ENCODE measurements at places on chromosomes 4 and X.
A peak's percentile ranks its signal among the peaks of the same experiment; 100 is the strongest.

DNA sequence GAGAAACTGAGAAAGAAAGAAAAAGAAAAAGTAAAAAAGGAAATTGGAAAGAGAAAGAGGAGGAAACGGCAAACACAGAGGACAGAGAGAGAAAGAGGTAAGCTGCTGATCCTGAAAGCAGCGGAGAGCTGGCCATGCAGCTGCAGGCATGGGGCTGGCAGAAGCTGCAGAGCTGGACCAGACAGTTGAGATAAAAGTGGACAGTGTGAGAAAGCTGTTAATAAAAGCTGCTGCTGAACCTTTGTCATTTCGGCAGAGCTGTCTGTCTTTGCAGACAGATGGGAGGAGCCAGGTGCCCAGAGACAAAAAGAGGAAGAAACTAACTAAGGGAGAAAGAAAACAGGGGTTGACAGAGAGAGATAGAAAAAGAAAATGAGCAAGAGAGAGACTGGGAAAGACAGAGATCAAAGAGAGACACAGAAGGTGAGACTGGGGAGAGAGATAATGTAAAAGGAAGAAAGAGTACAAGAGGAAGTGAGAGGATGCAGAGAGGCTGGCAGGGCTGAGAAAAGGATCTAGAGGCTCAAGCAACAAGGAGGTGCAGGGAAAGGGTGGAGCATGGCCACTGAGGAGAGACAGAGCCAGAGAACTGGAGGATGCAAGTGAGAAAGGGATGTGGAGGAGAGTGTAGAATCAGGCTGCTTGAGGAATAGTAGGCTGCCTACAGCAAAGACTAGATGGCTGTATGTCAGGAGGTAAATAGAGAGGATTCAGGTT, 376.8 kb upstream of the FGF16 start:
- DNase-seq: no peak

GRCh38 chr4:105440890-105441289, 33.0 kb downstream of the PPA2 start:
- no peak for DNase-seq

- DNase-seq: peak; percentile 5
Measured at GRCh38 chr4:8820178-8821102, 51.2 kb downstream of the HMX1 start.

DNA sequence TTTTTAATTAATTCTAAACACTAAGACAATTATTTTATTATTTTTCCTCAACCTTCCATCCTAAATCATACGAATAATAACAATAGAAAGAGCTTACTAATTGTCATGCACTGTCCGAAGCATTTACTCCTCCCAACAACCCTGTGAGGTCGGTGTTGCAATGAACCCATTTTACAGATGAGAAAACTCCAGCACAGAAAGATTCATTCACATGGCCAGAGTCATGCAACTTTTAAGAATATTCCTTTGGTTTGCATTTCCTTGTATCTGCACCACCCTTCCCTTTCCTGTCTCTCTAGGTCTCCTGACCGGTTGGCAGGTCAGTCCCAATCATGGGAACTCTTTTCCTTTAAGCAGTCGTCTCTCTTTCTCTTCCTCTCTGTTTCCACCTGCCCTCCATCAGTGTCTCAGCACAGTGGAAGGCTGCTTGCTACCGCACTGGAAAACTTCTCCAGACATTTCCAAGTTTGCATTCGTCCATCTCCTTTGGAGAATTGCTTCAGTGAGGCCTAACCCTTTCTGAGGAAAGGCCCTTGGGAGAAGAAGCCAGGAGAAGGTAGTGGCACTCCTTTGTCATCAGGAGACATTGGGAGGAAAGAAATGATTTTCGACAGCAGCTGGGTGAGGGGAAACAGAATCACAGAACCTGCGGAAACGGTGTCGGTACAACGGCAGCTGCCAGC, 1.9 kb upstream of the TMSB4X start:
- DNase-seq: no peak

DNA sequence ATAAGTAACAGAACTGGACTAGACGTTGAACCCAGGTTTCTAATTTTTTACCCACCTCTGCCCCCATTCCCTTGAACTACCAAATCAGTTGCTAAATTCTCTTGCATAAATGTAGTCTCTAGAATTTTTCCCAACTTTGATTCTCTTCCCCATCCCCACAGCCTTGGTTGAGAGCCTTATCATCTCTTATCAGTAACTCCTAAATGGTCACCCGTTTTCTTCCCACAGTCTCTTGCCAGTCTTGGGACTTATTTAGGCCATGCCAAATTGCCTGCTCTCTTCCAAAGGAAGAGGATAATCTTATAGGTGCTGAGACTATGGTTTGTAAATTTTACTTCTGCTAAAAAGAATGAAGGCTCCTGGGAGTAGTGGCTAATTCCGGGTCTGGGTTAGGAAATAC, 13.3 kb downstream of the PARM1 start:
- DNase-seq: no peak

GRCh38 chrX:49949961-49950360, 27.6 kb downstream of the CLCN5 start:
- DNase-seq: no peak

DNA sequence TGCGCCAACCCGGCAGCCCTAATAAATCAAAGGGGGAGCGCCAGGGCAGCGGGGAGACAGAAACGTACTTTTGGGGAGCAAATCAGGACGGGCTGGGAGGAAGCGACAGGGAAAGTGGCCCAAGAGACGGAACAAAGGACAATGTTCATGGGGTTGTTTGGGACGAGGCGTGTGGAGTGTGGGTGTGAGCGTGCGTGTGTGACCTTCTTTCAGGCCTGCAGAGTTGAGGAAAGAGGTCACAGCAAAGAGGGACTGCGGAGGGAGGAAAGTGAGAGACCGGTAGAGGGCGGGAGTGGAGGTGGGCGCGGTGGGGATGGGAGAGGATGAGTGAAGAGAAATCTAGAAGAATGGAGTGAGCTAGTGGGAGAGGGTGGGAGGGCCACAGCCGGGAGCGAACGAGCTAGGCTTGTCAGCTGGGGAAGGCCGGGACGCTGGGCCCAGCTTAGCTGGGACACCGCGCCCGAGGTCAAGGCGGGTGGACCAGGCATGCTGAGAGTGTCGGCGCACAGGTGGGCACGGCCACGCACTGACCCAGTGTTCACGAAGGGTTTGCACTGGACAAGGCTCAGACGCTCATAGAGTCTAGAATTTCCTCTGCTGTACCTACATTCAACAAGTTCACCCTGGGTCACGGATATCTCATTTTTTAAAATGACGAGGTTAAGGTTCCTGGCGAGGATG, 14.7 kb upstream of the PITX2 start:
- no peak for DNase-seq

DNA sequence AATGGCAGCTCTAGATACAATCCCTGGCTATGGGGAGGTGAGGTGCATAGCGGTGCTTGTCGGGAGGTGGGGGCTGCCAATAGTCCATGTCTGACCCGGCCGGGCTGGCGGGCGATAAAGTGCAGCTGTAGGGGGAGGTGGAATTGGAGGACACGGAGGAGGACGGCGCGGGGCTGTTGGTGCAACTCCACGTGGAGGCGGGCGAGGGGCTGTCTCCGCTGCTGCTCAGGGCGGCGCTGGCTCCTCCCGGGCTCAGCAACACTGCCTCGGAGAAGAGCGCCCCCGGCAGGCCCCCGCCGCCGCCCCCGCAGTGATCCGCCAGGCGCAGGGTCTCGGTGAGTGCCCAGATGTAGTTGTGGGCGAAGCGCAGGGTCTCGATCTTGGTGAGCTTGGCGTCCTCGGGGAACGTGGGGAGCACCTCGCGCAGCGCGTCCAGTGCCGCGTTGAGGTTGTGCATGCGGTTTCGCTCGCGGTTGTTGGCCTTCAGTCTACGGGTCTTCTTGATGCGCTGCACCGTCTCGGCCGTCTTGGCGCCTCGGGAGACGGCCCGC, 1.3 kb downstream of the NEUROG2 start:
- no peak for DNase-seq

DNA sequence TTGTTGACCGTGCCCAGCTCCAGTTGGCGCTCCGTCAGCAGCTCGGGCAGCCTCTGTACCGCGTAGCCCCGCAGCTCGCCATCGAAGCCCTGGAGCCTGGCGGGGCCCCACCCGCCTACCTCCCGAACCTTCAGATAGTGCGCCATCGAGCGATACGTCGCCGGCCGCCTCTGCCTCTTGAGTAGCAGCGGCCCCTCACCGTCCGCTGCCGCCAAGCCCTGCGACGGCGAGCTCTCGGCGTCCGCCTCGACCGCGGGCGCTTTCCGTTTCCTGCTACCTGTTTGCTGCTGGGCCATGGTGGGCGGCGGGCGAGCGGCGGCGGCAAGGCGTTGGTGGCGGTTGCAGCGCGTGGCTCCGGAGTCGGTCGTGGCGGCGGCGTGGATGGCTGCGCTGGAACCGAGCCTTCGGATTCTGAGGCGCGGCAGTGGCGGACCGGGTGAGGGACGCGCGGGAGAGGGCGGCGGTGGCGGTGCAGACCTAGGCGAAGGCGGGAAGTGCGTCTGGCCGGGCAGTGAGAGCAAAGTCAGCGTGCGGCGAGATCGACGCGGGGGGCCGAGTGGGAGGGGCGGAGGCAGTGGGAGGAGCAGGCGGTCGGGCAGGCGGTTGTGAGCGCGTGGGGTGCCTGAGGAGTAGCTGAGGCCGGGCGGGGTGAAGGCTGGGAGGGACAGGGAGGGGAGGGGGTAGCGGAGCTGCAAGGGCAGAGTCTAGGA, at the start of gene DCAF12L1:
Gene DCAF12L1 (minus strand): TSS at position 502 of the 710 bp plus-strand sequence. CDS start 206 bp downstream, at position 296.
- DNase-seq: no peak

- no peak for DNase-seq
Measured at GRCh38 chr4:80809039-80809729, 221.3 kb upstream of the BMP3 start.

DNA sequence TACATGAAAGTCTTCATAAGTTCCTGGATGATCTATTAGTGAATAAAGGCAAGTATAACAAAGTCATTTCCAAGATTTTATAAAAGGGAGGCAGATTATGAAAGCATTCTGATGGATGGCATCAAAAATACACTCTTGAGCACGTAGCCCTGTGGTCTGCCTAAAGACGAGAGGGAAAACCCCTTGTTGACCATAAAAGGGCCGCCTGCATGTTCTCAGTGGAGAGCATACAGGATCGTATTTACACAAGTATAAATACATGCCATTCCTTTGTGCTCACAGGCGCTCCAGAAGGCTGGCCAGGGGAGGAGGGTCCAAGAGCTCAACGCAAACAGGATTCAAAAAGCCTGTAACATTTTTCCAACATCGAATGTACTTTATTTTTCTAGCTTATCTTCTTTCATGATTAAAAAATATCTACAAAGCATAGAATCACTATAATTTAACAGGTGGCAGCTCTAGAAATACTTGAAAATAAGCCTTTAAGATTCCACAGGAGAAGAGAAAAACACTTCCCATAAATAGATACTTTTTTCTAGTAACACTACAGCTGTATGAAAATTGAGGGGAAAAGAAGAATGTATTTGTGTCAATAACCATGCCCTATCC, 29.6 kb downstream of the PDGFC start:
- DNase-seq: peak; percentile 52

- no peak for DNase-seq
Measured at GRCh38 chr4:82489987-82490386, 59.6 kb downstream of the ENOPH1 start.

DNA sequence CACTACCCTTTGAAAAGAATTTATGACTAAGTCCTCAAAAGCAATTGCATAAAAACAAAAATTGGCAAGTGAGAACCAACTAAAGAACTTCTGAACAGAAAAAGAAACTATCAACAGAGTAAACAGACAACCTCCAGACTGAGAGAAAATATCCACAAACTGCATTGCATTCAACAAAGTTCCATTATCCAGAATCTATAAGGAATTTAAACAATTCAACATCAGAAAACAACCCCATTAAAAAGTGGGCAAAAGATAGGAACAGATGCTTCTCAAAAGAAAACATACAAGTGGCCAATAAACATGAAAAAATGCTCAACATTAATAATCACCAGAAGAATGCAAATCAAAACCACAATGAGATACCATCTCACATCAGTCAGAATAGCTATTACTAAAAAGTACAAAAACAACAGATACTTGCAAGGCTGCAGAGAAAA, 130.2 kb downstream of the GASK1B start:
- DNase-seq: no peak

DNA sequence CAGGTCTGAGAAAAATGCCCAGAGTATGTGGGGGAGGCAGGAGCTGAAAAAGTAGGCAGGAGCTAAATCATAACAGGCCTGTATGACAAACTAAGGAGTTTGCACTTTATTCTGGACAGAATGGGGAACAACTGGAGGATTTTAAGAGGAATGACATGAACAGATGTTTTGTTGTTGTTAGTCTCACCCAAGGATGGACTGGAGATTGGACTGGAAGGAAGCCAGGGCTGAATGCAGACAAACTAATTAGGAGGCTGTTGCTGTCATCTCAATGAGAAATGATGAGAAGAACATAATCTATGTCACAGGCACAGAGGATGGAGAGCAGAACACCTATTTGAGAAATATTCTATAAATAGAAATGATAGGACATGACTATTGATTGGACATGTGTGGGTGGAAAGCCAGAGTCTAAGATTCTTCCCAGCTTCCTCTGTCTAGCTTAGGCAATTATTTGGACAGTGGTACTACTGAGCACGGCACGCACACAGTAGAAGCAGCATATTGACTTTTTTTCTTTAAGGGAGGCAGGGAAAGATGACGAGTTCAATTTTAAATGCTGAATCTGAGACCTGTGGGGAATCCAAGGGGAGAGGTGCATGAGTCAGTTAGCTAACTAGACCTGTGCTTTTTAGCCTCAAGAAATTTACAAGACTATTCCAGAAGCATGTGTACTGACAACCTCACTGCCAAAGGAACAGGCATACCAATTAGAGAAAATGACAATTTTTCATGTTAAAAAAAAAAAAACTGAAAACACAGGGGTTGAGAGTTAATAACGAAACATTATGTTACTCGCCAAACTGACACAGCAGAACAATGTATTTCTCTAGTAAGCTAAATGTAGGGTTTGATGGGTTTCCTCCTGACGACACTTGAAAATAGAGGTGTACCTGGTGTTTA, 963 bp upstream of the USO1 start:
- DNase-seq: no peak

- DNase-seq: no peak
Measured at GRCh38 chr4:168637872-168638756, 141.3 kb downstream of the PALLD start.

DNA sequence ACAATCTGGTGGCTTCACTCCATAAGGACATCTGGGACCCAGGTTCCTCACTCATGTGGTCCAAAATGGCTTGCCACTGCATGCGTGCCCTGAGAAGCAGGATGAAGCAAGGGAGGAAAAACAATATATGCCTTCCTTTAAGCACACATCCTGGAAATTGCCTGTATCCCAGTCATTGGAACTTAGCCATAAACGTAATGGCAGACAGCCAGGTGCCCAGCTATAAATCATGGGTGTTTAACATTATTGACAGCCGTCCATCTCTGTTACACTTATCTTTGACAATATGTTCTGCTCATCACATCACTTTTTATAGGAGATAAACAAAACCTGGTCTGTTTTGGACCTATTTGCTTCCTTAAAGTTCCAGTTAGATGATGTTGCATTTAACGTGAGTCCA, 181.0 kb downstream of the AASDH start:
- DNase-seq: no peak

- DNase-seq: no peak
Measured at GRCh38 chr4:81921751-81922159, 450.0 kb upstream of the RASGEF1B start.

DNA sequence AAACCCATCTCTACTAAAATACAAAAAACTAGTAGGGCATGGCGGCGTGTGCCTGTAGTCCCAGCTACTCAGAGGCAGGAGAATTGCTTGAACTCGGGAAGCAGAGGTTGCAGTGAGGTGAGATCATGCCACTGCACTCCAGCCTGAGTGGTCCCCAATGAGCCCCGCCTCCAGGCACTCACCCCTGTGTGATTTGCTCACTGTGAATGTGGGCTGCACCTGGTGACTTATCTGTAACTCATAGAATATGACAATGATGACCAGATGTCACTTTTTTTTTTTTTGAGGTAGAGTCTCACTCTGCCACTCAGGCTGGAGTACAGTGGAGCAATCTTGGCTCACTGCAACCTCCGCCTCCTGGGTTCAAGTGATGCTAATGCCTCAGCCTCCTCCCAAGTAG, 49.0 kb upstream of the HOPX start:
- no peak for DNase-seq
